ENCODE measurements at places on chromosomes 12 and 14.

- no peak for DNase-seq
Observed at GRCh38 chr14:23531391-23531790, 20.2 kb downstream of the ZFHX2 start.

DNA sequence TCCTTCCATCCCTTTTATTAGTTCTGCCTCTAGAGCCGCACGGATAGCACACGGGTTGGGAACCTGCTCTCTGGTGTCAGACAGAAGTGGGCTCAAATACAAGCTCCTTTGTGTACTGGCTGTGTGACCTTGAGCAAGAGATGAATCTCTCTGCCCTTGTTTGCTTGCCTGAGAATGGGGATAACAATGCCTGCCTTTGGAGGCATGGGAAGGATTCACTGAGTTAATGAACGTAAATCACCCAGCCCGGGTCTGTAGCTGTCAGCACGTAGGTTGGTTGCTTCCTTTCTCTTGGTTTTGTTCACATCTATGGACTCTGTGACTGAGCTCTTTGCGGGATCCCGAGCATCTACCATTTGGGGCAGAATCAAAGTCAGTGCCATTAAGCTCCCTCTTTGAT lies 79.3 kb upstream of the NRXN3 start:
- no peak for DNase-seq

- no peak for DNase-seq
Observed at GRCh38 chr14:20798318-20798717, 4.3 kb downstream of the RNASE1 start.

GRCh38 chr12:49568442-49569162 lies 660 bp upstream of the MCRS1 start:
- peak; percentile 25 for DNase-seq

DNA sequence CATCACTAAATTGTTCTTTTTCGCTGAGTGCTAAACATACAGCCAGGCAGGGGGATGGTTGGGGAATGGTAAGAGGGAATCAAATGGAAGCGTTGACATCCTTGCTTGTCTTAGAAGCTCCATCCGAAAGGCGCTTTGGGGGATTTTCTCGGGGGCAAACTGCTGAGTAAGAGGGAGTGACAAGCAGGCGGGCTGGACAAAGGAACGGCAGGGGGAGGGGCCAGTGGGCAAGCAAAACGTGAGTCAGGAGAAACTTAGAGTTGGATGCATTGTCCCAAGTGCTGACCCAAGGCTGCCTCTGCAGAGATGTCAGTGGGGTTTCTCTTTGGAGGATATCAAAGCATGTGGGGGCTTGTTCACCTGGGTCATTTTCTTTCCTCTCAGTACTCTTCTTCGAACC lies 480.5 kb downstream of the VRK1 start:
- no peak for DNase-seq

- no peak for DNase-seq
Observed at GRCh38 chr12:121718653-121719239, 6.2 kb downstream of the TMEM120B start.

DNA sequence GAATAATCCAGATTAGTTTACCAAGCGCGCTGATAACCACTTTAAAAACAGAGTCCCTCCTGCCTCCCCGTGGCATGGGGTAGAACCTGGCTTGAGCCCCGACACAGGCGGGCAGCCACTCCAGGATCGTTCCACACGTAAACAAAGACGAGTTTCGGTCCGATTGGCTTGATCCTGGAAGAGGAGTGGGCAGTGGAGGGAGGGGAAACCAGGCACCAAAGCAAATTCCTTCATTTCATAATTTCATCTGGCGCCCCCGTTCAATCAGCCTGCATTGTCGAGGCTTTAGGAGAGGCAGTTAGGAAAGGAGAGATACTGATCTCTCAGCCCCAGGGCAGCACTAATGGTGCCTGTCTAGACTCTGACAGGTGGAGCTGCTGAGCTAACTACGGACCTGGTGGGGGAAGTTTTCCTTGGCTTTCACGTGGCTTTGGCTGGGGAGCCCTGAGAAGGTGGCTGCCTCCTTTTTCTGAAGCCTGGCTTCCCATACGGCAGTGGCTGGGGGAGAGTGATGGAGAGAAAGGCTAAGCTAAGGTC lies 751 bp upstream of the GPRC5A start:
- no peak for DNase-seq

GRCh38 chr12:569803-570434 lies 93.3 kb downstream of the NINJ2 start:
- peak; percentile 44 for DNase-seq

- no peak for DNase-seq
Observed at GRCh38 chr12:6614513-6615172, 7.5 kb upstream of the CHD4 start.

DNA sequence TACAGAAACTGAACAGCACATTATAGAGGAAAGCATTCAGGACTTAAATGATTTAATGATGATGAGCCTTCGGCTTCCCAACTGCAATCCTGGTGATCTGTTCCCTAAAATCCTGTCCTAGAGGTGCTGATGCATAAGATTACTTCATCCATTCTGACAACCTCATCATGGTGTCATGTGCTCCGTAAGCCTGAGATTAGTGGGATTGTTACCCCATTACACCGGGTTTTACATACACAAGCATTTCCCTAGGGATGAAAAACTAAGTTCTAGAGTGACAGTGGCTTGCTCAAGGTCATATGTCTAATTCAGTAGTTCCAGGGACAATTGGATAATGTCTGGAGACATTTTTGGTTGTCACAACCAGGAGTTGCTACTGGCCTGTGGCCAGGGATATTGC lies 2.5 kb upstream of the RNASE13 start:
- peak; percentile 78 for DNase-seq

Data from inflammatory macrophage treated with lipopolysaccharide for 1 hour (primary cell).